ENCODE measurements at places on chromosomes 7 and 10.

DNA sequence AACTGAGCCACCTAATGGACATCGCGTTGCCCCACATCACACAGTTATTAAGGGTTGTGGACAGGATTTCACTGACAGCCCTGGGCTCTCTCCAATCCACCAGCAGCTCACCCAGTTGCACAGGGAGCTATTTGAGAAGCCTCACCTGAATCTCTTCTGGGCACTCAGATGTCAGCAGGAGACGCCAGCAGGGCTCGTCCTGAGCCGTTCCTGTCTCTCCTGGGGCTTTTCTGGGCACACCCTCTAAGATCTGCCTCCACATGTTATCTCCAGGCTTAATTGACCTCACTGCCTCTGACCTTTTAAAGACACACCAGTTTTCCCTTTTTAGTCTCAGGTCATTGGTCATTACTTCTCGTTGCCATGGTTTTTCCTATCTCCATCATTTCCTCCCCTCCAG, 63.0 kb downstream of the GRID1 start:
- DNase-seq: no peak

DNA sequence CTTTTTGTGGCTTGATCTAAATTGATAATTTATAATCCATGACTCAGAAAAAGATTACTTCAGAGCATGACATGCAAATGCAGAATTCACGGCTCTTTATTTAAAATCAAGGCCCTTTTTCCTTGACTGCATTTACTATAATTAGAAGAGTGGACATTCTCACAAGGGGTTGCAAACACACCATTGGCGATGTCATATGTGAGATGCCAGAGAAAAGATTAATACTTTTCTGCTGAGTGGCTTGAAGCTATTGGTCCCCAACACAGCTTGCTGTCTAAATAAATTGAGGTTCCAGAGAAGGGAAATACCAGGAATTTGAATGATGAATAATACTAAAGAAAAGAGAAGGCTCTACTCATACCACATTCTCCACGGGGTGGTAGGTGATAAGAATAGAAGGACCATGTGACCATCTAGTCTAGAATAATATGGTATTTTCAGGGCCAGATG, 78.7 kb upstream of the ARID5B start:
- DNase-seq: no peak

GRCh38 chr10:115436999-115437398, 343.8 kb downstream of the ATRNL1 start:
- no peak for DNase-seq

GRCh38 chr10:89651205-89651915, 6.3 kb upstream of the PANK1 start:
- DNase-seq: no peak

DNA sequence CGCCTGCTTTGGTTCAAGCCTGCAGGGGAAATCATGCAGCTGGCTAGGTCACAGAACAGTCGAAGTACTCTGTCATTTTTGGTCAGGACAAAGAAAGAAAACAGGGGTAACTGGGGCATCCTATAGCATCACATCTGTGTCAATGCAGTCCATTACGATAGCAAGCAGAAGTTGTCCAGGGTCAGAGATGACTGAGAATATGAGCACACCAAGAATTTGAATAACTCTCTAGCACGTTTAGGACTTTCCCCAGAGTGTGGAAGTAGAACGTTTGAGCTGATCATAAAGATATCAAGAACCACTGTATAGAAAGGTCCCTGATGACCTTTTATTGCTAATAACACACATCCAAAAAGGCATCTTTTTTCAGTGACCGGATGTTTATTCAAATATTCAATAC, 12.7 kb upstream of the HECW1 start:
- DNase-seq: no peak

All from HS-27A (cell line).